ENCODE measurements at places on chromosomes 6 and 20. TPM values are rescaled to one million over a fixed set of nuclear protein-coding genes. Genes with fewer than 3 reads are reported as not detected.

- DNase-seq: no peak
These were observed 16.7 kb upstream of the LMBRD1 start for GRCh38 chr6:69813508-69813907.

NRN1 gene
- 39.6 TPM for total RNA-seq

TRIM15 gene
- total RNA-seq: not detected

DNA sequence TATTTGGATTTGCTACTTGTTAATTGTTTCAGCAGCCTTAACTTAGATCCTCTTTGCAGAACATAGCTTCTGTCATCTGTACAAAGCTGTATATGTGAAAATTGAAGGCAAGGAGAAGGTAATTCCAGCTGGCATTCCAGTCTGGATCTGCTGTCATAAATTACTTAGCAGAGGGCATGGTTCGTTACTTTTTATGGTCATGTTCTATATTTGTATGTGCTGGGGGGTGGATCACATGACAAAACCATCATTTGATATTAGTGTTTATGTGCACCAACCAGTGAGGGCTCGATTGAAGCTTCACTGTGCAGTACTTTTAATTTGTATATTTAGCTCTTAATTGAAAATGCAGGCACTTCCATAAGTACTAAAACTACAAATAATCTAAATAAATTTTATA is 80.2 kb downstream of the CAP2 start:
- no peak for DNase-seq

DNA sequence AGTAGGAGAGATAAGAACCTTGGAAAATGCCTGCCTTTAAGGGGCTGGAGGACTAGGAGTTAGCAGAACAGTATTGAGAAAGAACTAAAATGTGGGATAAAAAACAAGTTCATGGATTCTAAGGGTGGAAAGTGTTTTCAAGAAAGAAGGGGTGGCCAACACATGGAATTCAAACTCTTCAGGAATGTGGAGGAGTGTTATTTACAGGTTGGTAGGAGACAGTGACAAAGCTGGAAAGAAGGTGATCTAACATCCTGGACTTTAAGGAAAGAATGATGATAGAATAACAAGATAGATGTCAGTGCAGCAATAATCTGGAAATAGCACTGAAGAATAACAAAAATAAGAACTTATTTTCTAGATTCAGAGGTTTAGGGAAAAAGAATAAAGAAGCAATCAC is 54.0 kb upstream of the TNFRSF21 start:
- no peak for DNase-seq

GRCh38 chr20:34710861-34711574 is 6.9 kb downstream of the TP53INP2 start:
- DNase-seq: no peak

KLC4 gene
- 41.4 TPM for total RNA-seq

DNA sequence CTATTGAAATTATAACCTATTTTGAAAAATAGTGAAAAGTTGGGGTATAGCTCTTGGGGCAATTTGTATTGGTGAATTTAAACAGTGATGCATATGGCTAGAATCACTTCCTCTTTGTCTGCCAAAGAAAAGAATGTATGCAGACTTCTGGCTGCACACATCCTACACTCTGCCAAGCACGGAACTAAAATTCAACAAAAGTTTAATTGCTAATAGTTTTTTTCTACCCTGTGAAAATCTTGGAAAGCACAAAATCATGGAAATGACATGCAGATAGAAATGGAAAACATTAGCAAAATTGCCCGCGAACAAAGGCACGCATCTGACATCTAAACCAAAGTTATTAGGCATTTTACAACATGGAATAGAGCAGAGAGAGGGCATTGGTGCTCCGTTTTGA is 106.4 kb upstream of the PDE10A start:
- no peak for DNase-seq

GRCh38 chr6:125836466-125836865 is 45.7 kb downstream of the NCOA7 start:
- no peak for DNase-seq

- DNase-seq: no peak
These were observed 106.4 kb upstream of the FOXO3 start for GRCh38 chr6:108454356-108454755.

DNA sequence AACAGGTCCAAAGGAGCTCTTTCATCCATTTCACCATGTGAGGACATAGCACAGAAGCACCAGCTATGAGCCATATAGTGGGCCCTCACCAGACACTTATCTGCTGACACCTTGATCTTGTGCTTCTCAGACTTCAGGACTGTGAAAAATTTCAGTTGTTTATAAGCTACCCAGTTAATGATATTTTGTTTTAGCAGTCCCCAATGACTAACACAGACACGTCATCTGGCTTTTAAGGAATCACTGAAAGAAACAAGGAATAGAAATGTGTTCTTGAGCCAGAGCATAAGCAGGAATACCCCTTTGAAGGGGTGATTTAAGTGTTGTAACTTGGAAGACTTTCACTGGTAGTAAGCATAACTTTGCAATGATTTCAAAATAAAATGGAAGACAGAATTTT is 214.7 kb upstream of the PTCHD4 start:
- DNase-seq: no peak

APCDD1L gene
- not detected for total RNA-seq

- DNase-seq: no peak
These were observed 53.5 kb upstream of the MLN start for GRCh38 chr6:33857093-33857931.

SOBP gene
- 1.5 TPM for total RNA-seq

LRFN2 gene
- 0.59 TPM for total RNA-seq

VGLL2 gene
- 0.77 TPM for total RNA-seq

DNA sequence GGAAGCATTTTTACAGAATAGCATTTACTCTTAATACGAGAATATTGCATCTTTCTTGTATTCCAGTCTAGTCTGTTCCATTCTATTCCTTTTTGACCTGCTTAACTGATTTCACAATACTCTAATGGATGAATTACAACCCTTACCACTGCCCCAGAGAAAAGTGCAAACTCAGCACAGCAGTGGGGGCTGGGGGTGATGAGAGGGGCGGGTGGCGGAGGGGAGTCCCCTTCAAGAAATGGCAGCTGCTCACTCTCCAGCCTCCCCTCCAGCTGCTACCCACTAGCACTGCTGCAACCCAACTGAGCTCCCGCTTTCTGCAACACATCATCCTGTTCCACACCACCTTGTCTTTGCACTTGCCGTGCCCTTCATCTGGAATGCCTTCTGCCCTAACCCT is 30.1 kb downstream of the PIM1 start:
- DNase-seq: no peak

- no peak for DNase-seq
These were observed 127.0 kb upstream of the EDN1 start for GRCh38 chr6:12163149-12163548.

IL17A gene
- total RNA-seq: not detected

CLDN20 gene
- total RNA-seq: 0.23 TPM

DNA sequence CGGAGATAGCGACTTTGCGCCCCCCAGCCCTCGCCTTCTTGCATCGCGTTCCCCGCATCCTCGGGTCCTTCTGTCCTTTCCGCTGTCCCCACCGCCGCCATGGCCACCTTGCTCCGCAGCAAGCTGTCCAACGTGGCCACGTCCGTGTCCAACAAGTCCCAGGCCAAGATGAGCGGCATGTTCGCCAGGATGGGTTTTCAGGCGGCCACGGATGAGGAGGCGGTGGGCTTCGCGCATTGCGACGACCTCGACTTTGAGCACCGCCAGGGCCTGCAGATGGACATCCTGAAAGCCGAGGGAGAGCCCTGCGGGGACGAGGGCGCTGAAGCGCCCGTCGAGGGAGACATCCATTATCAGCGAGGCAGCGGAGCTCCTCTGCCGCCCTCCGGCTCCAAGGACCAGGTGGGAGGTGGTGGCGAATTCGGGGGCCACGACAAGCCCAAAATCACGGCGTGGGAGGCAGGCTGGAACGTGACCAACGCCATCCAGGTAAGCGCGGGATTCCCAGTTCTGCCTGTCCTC is 401 bp downstream of the SLC32A1 start:
- DNase-seq: no peak

GRCh38 chr6:41653691-41654090 is 15.4 kb downstream of the MDFI start:
- no peak for DNase-seq

DNA sequence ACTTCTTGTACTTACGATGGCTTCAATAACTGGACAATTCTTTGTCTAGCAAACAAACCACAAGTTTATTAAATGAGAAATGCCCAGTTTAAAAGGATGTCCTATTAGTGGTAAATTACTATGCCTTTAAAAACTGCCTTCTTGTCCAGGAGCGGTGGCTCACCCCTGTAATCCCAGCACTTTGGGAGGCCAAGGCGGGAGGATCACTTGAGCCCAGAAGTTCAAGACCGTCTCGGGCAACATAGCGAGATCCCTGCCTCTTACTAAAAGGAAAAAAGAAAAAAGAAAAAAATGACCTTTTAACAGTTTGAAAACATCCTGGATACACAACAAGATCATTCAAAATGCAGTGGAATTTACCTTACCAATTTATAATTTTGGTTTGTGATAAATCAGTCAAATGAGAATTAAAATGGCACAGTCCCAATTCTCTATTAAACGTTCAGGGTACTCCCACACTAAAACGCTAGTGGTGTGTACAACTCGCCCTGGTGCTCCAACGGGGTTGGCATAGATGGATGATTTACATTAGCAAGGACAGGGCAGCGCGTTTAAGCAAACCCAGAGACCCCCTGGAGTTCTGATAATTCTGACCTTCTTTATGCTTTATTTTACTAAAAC is 2.3 kb downstream of the ZBTB2 start:
- peak; percentile 15 for DNase-seq

GRCh38 chr6:162450358-162450757 is 277.2 kb downstream of the PRKN start:
- no peak for DNase-seq

DOK5 gene
- 0.26 TPM for total RNA-seq

- DNase-seq: no peak
These were observed 75.0 kb upstream of the SULF2 start for GRCh38 chr20:47860049-47860830.

PRICKLE4 gene
- total RNA-seq: 20.7 TPM

ATP6V1G2 gene
- total RNA-seq: 1.8 TPM

GRCh38 chr6:32790306-32790705 is 26.5 kb downstream of the HLA-DOB start:
- DNase-seq: no peak

DNA sequence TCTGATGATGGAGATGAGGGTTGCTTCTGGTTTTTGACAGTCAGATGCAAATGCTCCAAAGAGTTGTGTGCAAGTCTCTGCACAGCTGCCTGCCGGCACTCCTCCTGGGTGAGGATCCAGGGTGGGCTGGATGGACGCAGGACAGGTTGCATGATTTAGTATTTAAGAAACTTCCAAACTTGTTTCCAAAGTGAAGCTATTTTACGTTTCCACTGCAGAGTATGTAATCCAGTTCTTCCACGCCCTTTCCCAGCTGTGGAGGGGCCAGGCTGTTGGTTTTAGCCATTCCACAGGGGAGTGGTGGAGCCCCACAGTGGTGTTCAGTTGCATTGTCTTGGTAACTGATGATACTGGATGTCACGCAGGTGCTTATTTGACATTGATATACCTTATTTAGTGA is 157.3 kb downstream of the THBS2 start:
- no peak for DNase-seq

- DNase-seq: no peak
These were observed 32.3 kb upstream of the RSPO4 start for GRCh38 chr20:1034415-1034789.

DNA sequence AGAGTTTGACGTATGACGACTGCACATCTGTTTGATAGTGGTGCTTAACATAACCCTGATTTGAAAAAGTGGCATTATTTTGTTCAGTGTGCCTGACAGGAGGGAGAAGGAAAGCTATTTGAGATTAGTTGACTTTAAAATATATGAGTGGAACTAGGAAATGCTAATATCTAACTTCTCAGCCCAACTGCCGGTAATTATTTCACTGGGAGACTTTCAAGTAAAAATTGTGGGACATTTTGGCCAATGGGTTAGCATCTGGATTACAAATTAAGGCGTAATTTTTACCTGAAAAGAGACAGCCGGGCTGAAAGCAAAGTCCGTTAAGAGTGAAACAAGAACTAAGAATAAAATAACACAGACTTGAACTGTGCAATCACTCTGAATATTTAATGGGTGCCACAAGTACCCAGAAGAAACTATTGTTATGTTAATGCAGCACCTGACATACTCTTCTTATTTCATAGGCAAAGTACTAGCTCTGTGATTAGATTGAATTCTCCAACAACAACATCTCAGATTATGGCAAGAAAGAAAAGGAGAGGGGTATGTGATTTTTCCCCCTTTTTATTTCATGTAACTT is 2.0 kb downstream of the HEY2 start:
- no peak for DNase-seq

DNA sequence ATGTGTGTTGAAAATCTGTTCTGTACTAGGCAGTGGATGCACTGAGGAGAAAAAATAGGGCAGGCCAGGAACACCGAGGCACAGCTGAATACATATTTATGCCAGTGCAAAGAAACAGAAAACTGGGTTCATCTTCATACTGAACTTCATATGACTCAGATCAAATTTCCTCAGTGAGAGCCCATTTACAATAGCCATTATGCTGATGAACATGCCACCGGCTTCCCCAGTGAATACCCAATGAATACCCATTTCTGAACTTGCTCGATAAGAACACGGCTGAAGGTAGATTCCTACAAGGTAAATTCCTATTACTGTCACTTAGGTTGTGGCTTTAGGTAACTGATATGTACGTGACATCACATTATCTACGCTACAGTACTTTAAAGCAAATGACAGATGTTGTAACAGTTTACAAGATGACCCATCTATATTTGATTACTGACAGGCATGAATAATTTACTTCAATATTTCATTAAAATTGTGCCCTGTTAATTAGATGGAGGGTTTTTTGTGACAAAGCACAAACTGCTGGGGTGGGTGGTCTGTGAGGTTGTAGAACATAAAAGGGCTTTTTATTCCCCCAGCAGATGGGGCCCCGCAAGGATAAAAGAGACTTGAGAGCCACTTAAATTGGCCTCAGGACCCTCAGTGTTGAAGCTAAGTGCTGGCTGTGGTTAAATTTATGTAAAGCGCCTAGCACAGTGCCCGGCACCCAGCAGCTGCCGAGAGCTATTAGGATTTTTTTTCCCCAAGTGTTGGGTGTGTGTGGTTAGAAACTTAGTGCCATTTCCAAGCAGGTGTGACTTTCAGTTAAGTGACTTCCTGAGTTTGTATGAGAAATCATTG is 264.5 kb downstream of the CD83 start:
- no peak for DNase-seq

DNA sequence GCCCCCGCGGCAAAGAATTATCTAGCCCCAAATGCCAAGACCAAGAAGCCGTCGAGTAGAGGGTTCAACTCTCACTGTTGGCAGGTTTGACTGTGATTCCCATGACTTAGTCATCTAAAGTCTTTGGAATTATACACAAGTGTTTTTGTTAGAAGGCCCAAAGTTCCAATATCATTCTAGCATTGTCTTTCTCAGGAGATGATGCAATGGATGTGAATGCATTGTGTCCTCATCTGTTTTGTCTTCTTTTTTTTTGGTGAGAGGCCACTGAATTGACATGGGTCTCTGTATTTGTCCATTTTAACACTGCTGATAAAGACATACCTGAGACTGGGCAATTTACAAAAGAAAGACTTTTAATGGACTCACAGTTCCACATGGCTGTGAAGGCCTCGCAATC is 290.5 kb upstream of the ZFP64 start:
- no peak for DNase-seq

HAO1 gene
- not detected for total RNA-seq

All from endothelial cell (in vitro differentiated cells).